Gastrocnemius medialis (tissue), 4 donors: ENCODE measurements at places on chromosomes 7 and 10.

GRCh38 chr10:32618482-32618881, 172.5 kb downstream of the CCDC7 start:
- no peak for DNase-seq

DNA sequence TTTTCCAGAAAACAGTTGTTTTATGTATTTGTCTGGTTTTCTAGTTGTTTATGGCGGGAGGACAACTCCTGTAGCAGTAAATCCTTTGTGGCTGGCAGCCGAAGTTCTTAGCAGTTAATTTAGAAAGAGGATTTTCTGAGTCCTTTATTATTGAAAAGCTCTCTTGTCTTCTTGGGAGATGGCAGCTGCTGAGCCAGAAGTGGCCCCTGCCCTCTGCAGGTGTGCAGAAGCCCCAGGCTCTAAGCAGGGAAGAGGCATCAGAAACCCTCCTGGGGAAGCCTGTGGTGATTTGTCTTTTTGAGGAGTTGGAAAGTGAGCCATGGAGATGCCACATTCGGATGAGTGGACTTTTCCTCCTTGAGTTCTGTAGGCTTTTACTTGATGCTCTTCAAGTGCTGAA, 106.3 kb downstream of the GLRX3 start:
- DNase-seq = no peak

- DNase-seq = no peak
These were observed 14.1 kb downstream of the SEM1 start for GRCh38 chr7:96695581-96695980.

DNA sequence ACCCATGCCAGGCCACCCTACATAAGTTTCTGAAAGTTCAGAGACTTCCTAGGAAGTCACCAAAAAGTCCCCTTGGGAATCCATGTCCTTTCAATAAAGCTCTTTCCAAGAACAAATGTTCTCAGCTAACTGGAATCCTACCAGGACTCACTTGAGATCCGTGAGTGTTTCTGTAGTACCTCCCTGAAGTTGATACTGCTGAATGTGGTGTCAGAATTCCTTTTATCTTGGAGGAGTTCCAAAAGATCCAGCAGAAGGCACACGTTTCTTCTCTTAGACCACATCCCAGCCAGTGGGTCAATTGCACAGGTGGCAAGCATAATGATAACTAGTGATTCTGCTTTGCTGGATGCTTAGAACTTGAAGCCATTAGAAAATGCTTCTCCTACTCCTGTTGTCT, 689.7 kb upstream of the IGFBP3 start:
- no peak for DNase-seq

GRCh38 chr7:26580711-26581110, 283.7 kb downstream of the SKAP2 start:
- DNase-seq = no peak
